ENCODE measurements at places on chromosomes 7 and 10. TPM values are rescaled to one million over a fixed set of nuclear protein-coding genes. Genes with fewer than 3 reads are reported as not detected.

DNA sequence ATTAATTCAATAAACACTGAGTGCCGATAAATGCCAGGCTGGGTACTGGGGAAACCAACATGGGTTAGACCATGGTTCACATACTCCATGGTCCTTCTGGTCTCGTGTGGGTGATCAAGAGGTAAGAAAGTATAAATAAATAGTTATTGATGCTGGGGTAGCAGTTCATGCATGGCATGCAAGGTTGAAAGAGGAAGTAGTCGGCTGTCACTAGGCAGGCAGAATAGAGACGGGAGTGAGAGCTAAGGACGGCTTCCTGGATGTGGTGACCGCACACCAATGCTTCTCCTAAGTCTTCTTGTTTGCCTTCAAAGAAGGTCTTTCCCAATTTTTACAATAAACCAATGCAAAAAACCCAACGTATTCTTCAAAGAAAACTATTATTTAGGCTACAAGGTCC is 208.6 kb downstream of the ADAM12 start:
- DNase-seq = no peak
- no peak overlapping the region for H3K27ac ChIP-seq
- no peaks in the 10 kb centered on the region for H3K27me3 ChIP-seq
- H3K36me3 ChIP-seq = no peaks in the 10 kb centered on the region
- H3K4me1 ChIP-seq = no peaks in the 10 kb centered on the region
- H3K4me3 ChIP-seq = no peak overlapping the region

DNA sequence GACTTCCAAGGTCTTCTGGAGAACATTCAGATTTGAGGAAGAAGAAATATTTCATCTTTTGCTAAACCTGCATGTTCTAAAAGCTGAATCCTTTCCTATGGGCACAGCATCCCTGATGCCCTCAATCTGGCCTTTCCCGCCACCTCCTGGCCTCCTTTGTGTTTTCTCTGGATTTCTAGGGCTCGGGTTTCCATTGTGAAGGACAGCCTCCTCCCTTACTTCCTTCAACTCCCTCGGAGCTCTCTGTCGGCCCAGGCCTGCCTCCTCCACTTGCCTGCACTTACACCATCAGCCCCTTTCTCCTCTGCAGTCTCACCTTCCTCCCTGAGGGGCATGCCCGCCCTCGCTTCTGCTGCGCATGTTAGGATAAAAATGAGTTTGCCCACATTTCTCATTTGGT is 75.4 kb downstream of the WIPF3 start:
- no peak overlapping the region for H3K27ac ChIP-seq
- DNase-seq = no peak
- H3K36me3 ChIP-seq = no peaks in the 10 kb centered on the region

DNA sequence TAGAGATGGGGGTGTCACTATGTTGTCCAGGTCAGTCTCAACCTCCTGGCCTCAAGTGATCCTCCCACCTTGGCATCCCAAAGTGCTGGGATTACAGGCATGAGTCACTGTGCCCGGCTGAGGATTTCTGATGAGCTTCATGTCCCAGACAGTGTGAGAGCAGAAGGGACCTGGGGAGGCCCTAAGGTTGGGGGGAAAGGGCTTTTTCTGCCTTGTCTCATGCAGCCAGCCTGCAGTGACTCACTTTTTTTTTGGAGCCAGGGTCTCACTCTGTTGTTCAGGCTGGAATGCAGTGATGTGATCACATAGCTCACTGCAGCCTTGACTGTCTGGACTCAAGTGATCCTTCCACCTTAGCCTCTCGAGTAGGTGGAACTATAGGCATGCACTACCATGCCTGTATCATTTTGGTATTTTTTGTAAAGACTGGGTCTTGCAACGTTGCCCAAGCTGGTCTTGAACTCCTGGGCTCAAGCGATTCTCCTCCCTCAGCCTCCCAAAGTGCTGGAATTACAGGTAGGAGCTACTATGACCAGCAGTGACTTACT is 14.6 kb downstream of the COL26A1 start:
- no peaks in the 10 kb centered on the region for H3K36me3 ChIP-seq
- no peak for DNase-seq
- H3K27ac ChIP-seq = no peak overlapping the region
- no peak overlapping the region for H3K4me3 ChIP-seq

GRCh38 chr7:80249619-80250295 is 115.1 kb downstream of the GNAI1 start:
- no peak overlapping the region for H3K4me3 ChIP-seq
- peaks cover 5% of the 10 kb centered on the region for H3K27me3 ChIP-seq
- H3K4me1 ChIP-seq = peaks cover 2% of the 10 kb centered on the region
- no peak overlapping the region for H3K27ac ChIP-seq
- DNase-seq = no peak

DNA sequence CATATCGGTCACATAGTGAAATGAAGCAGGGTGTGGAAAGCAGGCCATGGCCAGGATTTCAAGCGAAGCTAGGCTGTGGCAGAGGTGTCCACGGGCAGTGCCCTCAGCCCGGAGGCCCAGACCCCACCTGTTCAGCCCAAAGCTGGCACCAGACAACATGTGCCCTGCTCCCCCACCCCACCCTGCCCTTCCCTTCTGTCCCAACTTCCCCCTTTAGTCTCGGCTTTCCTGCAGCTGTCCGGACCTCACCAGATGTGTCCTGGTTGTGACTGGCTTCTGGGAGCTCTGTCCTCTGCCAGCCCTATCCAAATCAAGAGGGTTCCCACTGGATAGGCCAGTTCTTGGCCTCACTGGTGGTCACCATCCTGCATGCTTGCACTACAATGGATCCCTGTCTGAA is 37.3 kb downstream of the ADAM12 start:
- H3K27me3 ChIP-seq = no peaks in the 10 kb centered on the region
- H3K27ac ChIP-seq = no peak overlapping the region
- no peak overlapping the region for H3K4me3 ChIP-seq
- no peak for DNase-seq

DNA sequence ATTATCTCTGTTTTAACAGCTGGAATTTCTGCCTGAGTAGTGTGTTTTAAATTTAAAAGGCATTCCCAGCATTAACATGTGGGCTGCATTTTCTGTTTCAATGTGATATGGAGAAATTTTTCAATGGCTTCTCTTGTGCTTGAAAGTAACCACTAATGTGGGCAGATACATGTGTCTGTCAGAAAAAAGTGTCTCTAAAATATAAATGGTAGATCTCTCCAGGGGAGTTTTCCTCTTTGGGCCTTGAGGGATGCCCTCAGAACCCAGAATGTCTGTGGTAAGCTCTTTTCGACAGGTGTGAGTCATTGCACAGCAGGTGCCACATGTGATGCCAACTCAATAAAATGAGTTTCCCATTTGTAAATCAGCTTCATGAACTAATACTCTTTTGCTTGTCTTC is 221.1 kb downstream of the SEMA3E start:
- H3K27me3 ChIP-seq = no peaks in the 10 kb centered on the region
- no peak for DNase-seq
- no peak overlapping the region for H3K4me3 ChIP-seq
- H3K4me1 ChIP-seq = no peaks in the 10 kb centered on the region
- H3K27ac ChIP-seq = no peak overlapping the region

- no peak for DNase-seq
- H3K27me3 ChIP-seq = peaks cover 5% of the 10 kb centered on the region
- no peaks in the 10 kb centered on the region for H3K36me3 ChIP-seq
Observed at GRCh38 chr10:78961760-78962159, 107.0 kb upstream of the ZMIZ1 start.

GRCh38 chr10:53846809-53847208 is 954.2 kb downstream of the PCDH15 start:
- no peaks in the 10 kb centered on the region for H3K36me3 ChIP-seq
- no peaks in the 10 kb centered on the region for H3K4me1 ChIP-seq
- DNase-seq = no peak

- H3K4me3 ChIP-seq = no peak overlapping the region
- no peak overlapping the region for H3K27ac ChIP-seq
- DNase-seq = no peak
- peaks cover 2% of the 10 kb centered on the region for H3K4me1 ChIP-seq
Observed at GRCh38 chr7:39721919-39722597, 98.7 kb downstream of the RALA start.

DNA sequence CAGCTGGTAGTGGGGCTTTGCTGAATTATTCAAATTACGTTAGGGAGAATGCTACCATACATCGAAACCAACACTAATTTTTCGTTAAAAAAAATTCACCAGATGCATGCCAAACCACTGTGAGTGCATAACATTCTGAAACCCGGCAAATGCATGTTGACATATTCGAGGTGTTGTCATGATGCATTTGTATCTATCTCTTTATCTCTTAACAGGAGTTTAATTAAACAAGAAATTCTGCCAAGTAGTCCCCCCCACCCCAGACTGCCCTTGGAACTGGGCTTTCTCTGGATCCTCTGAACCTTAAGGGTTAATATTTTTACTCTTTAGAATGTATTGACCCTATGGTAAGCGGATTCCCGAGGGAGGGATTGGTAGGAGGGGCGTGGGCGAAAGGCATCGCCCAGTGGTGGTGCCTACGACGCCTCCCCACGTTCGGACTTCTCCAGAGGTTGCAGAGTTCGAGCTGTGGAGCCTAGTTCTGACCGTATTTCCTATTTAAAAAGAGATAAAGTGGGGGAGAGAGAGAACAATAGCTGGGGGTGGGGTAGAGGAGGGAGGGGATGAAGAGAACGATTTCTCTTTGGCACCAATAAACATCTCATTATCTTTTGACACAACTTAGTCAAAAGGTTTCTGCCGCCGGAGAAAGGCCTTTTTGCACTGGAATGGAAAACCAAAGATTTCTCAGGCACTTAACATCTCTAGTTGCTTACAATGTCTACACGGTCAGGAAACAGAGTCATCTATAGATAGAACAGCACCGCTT is 7.2 kb downstream of the DLX6 start:
- no peaks in the 10 kb centered on the region for H3K4me1 ChIP-seq
- peaks cover 6% of the 10 kb centered on the region for H3K36me3 ChIP-seq
- DNase-seq = no peak
- no peak overlapping the region for H3K4me3 ChIP-seq
- H3K27ac ChIP-seq = no peak overlapping the region

DNA sequence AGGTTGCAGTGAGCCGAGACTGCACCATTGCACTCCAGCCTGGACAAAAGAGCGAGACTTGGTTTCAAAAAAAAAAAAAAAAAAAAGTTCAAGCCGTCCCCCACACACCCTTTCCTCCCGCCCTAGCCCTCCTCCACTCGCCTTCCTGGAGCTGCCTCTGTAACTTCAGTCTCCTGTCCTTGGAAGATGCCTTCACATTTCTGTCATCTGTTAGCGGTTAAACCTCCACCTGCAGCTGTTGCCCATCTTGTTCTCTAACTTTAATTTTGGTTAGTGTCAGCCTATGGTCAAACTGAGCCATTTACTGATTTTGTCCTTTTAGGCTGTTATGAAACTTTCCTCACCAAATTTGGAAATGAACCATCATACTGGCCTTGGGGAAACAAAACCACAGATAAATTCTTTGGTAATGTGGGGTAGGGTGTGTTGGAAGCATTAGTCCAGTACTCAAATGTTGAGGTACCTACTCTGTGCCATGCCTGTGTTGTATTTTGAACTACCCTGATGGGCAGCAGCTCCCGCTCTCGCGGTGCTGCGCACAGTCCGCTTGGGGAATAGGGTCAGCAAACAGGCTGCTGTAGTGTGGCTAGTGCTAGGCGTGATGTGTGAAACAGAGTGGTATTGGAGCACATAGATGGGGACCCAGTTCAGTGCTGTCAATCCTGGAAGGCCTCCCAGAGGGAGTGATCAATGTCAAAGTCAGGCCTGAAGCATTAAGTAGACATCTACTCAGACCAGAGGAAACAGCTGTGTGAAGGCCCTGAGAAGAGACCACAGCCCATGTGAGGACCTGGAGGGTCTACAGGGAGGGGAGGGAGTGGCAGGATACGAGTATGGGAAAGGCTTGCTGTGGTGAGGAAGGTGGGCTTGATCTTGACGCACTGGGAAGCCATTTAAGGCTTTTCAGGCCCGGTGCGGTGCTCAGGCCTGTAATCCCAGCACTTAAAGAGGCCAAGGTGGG is 26.9 kb downstream of the SFXN4 start:
- H3K4me3 ChIP-seq = no peak overlapping the region
- H3K4me1 ChIP-seq = peaks cover 25% of the 10 kb centered on the region
- H3K36me3 ChIP-seq = peaks cover 43% of the 10 kb centered on the region

The TMEM229A gene
- total RNA-seq = not detected

The SGMS1 gene
- total RNA-seq = 14.2 TPM

The PRRT4 gene
- total RNA-seq = 0.14 TPM

The GBX1 gene
- not detected for total RNA-seq

The ODAD2 gene
- total RNA-seq = not detected

The CCNJ gene
- total RNA-seq = 9.4 TPM
